ENCODE measurements at places on chromosomes 3 and 15.
A peak's percentile ranks its signal among the peaks of the same experiment; 100 is the strongest.

DNA sequence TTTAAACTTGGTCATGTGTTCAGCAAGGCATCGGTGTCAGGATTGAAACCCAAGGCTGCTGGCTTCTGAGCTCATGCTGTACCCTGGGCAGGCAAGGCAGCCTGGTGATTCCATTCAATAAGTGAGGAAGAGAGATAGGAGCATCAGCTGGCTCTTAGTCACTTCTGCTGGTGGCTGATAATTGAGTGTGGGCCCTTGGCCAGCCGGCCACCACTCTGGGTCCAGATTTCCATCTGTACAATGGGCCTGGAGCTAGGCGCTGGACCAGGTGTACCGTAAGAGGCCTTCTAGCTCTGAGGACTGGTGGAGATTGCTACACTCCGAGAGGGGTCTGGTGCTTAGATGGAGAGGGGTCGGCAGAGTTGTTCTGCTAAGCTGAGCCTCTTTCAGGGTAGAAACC is 4.3 kb downstream of the CD276 start:
- DNase-seq, result no peak

GRCh38 chr15:83090465-83090864 is 17.0 kb upstream of the TM6SF1 start:
- DNase-seq, result no peak

DNA sequence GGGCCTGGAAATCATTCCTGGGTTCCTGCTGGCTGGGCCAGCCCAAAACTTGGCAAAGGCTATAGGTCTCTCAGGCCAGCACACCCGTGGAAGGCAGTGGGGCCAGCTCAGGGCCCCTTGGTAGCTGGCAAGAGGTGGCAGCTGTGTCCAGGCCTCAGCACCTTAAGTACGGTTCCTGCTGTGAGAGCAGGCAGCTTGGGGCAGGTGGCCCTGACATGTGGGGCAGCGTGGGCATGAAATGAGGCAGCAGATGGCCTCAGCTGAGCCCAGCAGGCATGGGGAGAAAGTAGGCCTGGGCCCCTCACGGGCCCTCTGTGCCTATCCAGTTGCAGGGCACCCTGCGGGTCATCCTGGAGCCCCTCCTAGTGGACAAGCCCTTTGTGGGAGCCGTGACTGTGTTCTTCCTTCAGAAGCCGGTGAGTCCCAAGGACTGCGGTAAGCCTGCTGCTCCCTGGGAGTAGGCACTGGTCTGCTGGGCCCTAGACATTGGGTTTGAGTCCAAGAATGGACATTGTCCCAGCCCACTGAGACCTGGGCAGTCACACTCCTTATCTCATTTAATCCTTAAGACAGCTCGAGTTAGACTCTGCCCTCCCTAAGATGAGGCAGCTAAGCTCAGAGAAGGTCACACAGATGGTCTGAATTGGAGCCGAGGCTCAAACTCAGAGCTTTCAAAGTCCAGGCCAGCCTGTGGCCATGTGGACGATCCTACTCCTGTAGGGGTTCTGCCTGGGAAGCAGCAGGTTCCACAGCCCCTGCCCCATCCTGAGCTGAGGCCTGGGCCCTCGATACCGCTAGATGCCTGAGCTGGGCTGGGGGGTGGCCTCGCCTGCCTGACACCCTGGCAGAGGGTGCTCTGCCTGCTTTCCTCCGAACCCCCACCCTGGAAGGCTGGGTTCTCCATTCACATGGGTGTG is 25.5 kb downstream of the ESYT3 start:
- no peak for DNase-seq

DNA sequence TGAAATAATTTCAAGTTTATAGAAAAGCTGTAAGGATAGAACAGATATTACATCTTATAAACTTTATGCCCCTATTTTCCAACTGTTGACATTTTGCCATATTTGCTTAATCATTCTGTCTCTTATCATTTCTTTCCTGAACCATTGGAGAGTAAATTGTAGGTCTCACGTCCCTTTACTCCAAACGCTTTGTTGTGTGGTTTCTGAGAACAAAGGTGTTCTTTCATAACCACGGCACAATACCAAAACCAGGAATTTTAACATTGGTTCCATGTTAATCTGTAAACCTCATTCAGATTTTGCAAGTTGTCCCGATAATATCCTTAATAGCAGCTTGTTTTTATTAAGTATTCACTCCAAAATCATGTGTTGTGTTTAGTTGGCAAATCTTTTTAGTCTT is 134.8 kb downstream of the AKAP13 start:
- no peak for DNase-seq

- DNase-seq, result no peak
These were observed 554.5 kb downstream of the AGBL1 start for GRCh38 chr15:86634146-86634545.

- DNase-seq, result peak; percentile 42
These were observed 33.2 kb downstream of the ZNF106 start for GRCh38 chr15:42457445-42458442.

DNA sequence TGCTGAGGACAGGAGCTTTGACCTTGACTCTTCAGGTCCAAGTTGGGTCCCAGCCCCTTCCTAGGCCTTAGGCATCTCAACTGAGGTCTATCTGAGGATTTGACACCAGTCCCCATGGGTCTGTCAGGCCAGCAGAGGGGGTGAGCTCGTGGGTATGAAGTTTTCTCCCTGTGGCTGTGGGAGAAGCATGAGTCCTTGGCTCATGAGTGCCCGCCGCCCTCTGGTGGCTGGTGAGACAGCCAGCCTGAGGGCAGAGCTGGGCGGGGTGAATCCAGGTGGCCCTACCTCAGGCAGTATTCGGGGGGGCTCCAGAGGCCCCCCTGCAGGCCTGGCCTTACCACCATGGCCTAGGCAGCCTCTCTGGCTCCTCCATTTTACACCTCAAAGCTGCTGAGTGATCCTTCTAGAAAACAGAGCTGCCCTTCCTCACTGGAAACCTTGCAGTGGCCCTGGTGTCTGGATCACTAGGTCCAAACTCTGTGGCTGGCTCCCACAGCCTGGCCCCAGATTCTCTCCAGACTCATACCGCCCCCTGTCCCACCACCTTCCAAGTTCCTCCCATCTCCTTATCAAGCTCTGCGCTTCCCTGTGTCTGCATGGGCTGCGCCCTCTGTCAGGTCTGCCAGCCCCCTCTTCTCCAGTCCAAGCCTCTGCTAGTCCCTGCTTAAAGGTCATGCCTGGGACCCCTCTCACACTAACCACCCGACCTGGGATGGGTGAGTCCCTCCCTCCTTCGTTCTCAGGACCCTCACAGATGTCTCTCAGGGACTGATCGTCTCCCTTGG is 16.1 kb downstream of the SH2D7 start:
- peak; percentile 86 for DNase-seq

Measured in GM13976 (cell line).